ENCODE measurements at places on chromosomes 12 and 14.

- DNase-seq = no peak
These were observed 270.1 kb upstream of the PRICKLE1 start for GRCh38 chr12:42859612-42860011.

DNA sequence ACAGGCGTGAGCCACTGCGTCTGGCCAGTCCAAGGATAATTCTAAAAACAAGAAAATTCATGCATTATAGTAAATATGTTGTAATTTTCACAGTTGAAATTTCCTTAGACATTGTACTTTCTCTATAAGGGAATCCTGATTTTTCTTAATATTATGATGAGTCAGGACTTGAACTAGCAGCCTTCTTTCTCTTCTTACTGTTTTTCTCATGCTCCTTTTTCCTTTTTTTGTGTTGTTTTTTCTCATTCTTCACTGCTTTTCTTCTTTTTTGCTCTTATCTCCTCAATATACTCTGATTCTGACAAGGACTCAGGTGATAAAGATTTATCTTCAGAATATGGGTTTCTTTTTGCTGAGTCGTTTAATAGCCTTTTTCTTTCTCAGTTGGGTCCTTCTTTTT, 117.7 kb downstream of the LMNTD1 start:
- no peak for DNase-seq

DNA sequence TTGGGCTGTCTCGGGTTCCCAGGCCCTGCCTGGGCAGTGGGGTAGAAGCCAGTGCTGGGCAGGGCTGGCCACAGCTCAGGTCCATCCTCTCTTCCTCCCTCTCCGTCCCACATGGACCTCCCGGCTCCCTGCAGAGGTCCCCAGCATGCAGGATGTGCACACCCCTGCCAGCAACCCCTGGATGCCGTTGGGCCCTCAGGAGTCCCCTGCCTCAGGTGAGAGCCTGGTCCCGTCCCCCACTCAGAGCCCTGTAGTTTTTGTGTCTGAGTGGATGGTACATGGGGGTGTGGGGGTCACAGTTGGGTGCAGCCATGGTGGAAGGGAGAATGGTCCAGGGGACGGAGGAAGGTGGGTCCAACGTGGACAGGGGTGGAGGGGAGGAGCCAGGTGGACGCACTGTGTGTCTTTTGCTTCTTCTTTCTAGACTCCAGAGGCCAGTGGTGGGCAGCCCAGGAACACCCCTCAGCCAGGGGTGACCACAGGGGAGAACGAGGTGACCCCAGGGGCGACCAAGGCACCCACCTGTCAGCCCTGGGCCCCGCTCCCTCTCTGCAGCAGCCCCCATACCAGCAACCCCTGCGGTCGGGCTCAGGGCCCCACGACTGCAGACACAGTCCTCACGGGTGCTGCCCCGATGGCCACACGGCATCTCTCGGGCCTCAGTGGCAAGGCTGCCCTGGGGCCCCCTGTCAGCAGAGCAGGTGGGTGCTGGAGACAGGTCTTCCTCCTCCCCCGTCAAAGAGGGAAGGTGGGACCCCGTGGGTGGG, 21.7 kb downstream of the PAPLN start:
- DNase-seq = no peak

GRCh38 chr12:39573971-39574370, 45.6 kb downstream of the ABCD2 start:
- DNase-seq = no peak

GRCh38 chr12:49253033-49253623, 11.8 kb upstream of the TUBA1C start:
- DNase-seq = no peak

DNA sequence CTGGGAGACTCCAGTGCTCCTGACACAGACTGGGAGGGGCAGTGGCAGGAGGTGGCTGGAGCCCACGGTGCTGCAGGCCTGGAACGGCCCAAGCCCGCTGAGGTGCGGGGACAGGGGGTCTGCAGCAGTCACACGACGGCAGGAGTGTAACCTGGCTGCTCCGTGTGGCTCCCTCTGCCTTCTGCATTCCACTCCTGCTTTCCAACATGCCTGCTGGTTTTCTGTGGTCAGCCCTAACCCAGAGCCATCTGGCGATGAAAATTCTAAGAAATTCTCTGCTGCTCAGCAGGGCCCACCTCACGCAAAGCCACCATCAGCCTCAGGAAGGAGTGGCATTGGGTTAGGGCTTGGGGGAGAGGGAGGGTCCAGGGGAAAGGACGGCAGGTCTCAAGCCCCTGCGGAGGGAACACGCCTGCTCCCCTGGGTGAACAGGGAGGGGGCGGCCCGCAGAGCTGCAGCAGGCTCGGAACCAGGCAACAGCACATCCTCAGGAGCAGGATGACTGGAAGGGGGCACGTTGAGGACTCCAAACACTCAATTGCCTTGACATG, 5.0 kb upstream of the FBRSL1 start:
- DNase-seq = no peak

GRCh38 chr12:2246358-2246757, 193.6 kb downstream of the CACNA1C start:
- no peak for DNase-seq

DNA sequence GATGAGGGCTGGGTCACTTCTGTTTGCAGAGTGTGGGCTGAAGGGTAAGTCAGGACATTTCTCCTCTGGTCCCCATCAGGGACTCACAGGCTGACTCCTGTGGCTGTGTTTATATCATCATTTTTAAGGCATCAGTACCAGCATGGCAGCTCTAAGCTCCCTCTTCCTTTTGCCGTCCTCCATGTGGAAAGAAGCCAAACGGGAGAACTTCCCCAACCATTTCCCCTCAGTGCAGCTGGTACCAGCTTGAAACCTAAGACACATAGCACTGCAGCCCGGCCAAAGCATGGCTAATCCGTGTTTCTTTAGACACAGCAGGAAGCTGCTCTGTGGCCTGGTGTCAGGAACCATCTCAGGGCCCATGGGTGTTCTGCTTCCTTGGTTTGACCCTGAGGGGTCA, 31.9 kb upstream of the ATP2A2 start:
- no peak for DNase-seq

GRCh38 chr12:133202493-133203343, 21.4 kb downstream of the ZNF268 start:
- DNase-seq = no peak

DNA sequence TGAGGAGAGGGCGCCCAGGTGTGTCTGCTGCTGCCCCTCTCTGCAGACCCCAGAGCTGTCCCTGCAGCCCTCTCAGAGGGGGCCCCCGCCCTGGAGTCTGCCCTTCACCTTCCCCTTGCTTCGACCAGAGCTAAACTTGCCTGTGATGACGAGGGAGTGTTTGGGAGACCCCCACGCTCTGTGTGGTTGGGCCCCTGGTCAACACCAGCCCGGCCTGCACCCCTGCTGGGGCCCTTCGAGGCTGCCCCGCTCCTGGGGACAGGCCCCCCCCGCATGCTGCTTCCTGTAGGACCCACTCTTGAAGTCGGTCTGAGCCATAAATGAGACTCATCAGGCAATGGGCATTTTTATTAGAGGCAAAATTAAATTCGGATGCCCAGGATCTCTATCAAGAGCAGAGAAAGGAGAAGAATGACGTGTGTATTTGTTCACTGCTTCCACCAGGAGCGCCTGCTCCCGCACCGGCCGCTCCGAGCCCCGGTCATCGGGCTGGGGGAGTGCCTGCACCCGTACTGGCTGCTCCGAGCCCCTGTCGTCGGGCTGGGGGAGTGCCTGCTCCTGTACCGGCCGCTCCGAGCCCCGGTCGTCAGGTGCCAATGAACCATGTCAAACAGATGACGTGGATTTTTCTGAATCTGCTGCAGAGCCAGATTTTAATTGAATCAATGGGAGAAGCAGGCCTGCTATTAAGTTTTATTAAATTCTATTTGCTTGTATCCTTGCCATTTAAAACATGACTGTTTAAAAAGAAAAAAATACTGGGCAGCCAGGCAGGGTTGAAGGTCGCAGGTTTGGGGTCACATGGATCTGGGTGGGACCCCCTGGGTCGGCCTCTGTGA, 47.7 kb downstream of the NOC4L start:
- DNase-seq = no peak

GRCh38 chr12:58034712-58035111, 93.3 kb downstream of the ATP23 start:
- no peak for DNase-seq

GRCh38 chr12:47570151-47570550, 135.7 kb downstream of the RPAP3 start:
- no peak for DNase-seq

GRCh38 chr14:49019467-49020115, 566.6 kb downstream of the RPS29 start:
- no peak for DNase-seq

- DNase-seq = no peak
These were observed 28.6 kb downstream of the ASCL4 start for GRCh38 chr12:107803092-107803491.

DNA sequence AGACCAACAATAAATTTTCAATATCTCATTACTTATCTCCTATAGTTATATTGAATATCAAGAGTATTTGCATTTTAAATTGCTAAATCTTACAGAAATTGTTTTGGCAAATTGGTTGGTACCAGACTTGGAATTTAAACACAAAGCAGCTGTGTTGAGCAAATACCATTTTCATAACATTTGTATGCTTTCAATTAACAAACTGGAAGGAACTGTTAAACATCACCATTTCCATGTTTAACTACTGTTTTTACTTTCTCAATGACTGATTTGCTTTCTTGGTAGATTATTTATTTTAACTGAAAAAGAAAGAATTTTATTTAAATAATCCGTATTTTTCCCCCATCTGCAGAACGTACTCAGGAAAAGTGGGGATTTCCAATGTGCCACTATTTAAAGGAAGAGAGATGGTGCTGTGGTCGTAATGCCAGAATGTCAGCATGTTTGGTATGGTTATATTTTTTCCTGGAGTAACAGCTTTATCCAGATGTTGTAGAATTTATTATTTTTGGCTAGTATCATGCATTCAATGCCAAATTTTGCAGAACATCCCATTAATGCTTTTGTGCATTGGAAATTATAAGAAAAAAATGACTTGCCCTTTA, 72.3 kb downstream of the METTL25 start:
- no peak for DNase-seq
